ENCODE measurements at places on chromosomes 2 and 18. TPM values are rescaled to one million over a fixed set of nuclear protein-coding genes. Genes with fewer than 3 reads are reported as not detected.
A peak's percentile ranks its signal among the peaks of the same experiment; 100 is the strongest.

DNA sequence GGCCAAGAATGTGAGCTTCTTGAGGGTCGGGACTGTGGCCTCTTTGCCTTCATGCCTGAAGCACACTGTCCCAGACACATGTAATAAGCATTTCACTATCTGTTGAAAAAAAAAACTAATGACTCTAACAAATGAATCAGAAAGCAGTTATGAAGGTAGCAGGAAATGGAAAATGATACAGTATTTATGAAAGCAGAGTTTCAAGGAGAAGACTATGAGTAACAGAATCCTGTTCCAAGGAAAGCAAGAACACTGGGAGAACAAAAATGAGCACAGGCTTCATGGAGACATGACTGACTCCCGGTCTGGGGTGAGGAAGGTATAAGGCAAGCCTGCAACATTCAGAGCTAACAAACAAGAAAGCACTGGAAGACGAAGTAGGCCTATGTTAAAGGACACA, 190.8 kb downstream of the RNF152 start:
- H3K27ac ChIP-seq = no peak overlapping the region
- peaks cover 4% of the 10 kb centered on the region for H3K27me3 ChIP-seq
- DNase-seq = no peak

The PJVK gene
- total RNA-seq = 2.8 TPM

The EML4 gene
- 60.0 TPM for total RNA-seq

DNA sequence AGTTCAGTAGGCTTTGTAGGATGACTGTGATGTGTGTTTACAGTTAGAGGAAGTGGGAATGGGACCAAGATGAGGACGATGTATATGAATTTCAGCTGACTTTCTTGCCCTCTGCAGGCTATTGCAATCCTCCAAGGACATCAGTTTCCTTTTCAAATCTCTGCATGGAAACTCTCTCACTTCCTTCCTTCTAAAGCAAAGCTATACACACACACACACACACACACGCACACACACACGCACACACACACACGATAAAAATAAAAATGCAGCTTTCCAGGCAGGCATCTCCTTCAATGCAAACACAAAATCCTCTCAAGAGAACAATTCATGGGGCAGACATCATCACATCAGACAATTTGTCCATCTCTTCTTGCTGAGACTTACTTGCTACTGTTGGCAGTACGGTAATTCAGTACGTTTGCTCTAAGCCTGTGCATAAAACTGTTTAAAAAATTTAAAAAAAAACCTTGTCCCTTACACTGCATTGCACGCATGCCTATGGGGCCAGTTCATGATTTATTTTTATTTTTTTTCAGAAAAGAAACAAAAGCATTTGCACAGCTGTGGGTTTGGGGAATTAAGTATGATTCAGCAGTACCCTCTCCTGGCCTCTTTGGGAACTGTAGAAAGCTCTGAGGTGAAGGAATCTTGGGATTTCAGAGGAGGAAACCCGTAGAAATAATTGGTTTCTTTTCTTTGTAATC, 27.1 kb upstream of the ICOS start:
- peaks cover 5% of the 10 kb centered on the region for H3K27me3 ChIP-seq
- peaks cover 23% of the 10 kb centered on the region for H3K4me1 ChIP-seq
- no peak overlapping the region for H3K4me3 ChIP-seq
- DNase-seq = no peak

The CTAGE1 gene
- total RNA-seq = not detected

The MSH2 gene
- total RNA-seq = 75.2 TPM

DNA sequence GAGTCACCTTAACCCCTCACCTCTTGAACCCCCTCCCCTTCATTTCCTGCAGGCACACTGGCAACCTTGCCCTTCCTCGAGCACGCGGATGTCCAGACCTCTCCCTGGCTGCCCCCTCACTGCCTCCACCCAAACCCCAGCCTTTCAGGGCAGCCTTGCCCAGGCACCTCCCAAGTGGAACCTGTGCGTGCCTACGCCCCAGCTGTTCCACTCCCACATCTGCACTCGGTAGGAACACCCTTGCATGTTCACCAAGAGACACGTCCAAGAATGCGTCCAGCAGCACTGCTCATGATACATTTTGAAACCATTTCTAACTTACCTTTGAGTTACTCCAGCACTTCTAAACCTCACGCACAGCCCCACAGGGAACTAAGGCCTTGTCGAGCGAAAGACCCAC, 93.8 kb upstream of the YWHAQ start:
- DNase-seq = no peak
- H3K27ac ChIP-seq = no peak overlapping the region
- H3K4me1 ChIP-seq = no peaks in the 10 kb centered on the region
- H3K36me3 ChIP-seq = no peaks in the 10 kb centered on the region
- no peaks in the 10 kb centered on the region for H3K27me3 ChIP-seq

The POTEE gene
- total RNA-seq = 0.56 TPM

GRCh38 chr2:226308323-226308680, 491.3 kb downstream of the IRS1 start:
- H3K36me3 ChIP-seq = no peaks in the 10 kb centered on the region
- H3K4me3 ChIP-seq = no peak overlapping the region
- H3K27ac ChIP-seq = no peak overlapping the region
- H3K27me3 ChIP-seq = peaks cover 15% of the 10 kb centered on the region
- H3K4me1 ChIP-seq = no peaks in the 10 kb centered on the region

- no peak overlapping the region for H3K27ac ChIP-seq
- H3K36me3 ChIP-seq = peaks cover 6% of the 10 kb centered on the region
- no peak for DNase-seq
- peaks cover 27% of the 10 kb centered on the region for H3K4me1 ChIP-seq
Measured at GRCh38 chr2:74378007-74378406, 2.1 kb downstream of the DCTN1 start.

DNA sequence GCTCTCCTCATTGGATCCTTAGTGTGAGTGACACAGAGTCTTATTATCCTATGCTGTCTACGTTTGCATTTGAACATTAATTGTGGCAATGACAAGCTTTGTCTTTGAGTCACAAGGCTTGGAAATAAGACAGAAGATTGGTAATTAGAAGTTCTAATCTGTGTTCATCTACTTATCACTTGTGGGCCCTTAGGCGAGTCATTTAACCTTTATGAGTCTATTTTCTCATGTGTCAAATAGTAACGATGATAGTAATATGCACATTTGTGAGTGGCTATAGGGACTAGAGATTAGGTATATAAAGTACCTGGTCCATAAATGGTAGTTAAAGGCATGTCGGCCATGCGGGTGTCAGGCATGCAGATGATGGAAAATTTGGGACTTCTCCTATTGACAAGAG, 105.6 kb upstream of the NABP1 start:
- no peak overlapping the region for H3K4me3 ChIP-seq
- H3K27ac ChIP-seq = peak overlapping the region; percentile 55
- H3K36me3 ChIP-seq = no peaks in the 10 kb centered on the region
- no peak for DNase-seq
- peaks cover 23% of the 10 kb centered on the region for H3K27me3 ChIP-seq
- H3K4me1 ChIP-seq = peaks cover 42% of the 10 kb centered on the region

DNA sequence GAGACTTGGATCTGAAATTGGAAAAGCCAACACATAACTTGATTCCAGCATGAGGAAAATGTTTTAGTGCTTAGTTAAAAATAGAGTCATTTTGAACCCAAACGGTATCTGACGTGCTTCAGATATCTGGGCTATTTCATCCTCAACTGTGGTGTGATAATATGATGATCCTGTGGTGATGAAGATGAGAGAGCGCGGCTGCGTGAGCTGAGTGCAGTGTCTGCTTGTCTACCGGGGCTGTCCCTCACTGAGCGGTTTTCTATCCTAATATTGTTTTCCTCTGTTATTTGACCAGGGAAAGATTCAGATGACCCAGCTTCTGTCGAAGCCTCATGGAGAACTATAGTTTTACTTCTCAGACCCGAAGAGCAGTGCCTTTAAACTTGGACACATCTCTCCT, 5.8 kb downstream of the TWIST2 start:
- no peak overlapping the region for H3K27ac ChIP-seq
- H3K27me3 ChIP-seq = peaks cover 58% of the 10 kb centered on the region
- no peak overlapping the region for H3K4me3 ChIP-seq
- no peaks in the 10 kb centered on the region for H3K4me1 ChIP-seq

DNA sequence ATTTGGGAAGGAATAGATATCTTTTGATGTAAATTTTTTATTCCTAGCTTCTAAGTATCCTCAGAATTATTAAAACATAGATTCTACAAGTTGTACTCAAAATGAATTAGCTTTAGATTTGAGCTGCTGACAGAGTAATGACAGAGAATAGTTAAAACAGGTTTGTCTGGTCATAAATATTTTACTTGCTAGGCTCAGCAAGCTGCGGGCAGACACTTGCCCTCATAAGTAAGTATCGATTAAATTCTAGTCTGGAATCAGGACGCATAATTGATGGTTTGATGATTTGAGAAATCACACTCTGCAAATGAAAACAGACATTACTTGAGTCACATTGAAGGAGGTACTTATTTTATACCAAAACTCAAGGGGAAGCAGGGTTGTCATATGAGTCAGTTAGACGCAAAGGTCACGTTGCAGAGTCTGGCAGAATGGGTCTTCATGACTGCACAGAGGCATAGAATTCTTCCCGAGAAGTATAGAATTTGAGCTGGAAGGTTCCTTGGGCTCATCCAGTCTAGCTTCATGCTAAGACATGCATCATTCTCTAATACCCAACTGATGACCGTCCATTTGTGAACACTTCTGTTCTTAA, 27.5 kb downstream of the ARL4C start:
- H3K27ac ChIP-seq = no peak overlapping the region
- peaks cover 1% of the 10 kb centered on the region for H3K36me3 ChIP-seq
- no peak overlapping the region for H3K4me3 ChIP-seq
- DNase-seq = no peak

All from activated naive CD8-positive, alpha-beta T cell treated with anti-CD3 and anti-CD28 coated beads for 36 hours (primary cell).